ENCODE measurements at places on chromosomes 4 and X.

GRCh38 chr4:189071241-189071640 lies 869.4 kb upstream of the FRG1 start:
- no peak for DNase-seq

DNA sequence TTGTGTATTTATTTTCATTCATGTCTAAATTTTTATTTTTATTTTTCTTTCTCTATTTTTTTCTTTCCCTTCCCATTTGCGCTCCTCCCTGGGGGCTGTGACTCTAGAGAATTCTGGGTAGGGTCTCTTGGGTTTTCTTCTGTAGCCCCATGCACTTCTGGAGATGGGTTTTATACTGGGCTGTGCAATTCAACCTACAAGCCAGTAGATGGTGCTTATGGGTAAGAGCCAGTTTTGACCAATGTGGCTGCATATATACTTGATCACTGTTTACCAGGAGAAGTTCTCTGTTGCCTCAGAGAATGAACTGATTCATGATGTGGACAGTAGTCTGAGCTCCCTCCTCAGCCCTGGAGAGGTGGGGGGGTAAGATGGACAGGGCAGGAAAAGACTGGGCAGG lies 614.6 kb downstream of the PCDH19 start:
- DNase-seq: no peak

DNA sequence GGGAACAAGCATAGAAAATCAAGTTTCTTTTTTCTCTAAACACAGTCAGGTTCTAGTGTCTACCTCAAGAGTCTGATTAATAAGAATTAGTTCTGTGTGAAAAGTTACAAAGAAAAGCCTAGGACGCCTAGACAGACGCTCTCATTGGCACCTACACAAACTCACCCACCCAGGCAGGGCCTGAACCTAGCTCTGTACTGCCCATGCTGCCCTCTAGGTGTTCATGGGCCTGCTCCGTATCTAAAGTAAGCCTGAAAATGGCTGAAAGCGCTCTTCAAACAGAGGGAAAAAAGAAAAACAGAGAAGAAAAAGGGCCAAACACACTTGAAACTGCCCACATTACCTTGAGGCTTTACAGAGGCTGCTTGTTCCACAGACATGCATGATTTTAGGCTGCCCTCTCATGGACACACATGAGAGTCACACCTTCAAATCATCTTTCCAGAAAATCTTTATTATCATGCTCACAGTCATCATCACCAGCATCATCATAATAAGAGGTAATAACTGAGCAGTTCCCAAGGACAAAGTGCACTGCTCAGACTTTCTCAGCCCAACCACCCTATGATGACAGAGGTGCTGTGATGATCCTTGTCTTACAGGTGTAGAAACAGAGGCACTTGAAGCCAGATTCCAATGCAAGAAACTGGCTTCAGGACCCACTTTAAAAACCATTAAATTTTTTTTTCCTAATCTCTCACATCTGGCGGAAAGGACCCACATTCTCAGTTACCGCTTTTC lies 49.6 kb downstream of the MAP7D2 start:
- DNase-seq: peak; percentile 2

DNA sequence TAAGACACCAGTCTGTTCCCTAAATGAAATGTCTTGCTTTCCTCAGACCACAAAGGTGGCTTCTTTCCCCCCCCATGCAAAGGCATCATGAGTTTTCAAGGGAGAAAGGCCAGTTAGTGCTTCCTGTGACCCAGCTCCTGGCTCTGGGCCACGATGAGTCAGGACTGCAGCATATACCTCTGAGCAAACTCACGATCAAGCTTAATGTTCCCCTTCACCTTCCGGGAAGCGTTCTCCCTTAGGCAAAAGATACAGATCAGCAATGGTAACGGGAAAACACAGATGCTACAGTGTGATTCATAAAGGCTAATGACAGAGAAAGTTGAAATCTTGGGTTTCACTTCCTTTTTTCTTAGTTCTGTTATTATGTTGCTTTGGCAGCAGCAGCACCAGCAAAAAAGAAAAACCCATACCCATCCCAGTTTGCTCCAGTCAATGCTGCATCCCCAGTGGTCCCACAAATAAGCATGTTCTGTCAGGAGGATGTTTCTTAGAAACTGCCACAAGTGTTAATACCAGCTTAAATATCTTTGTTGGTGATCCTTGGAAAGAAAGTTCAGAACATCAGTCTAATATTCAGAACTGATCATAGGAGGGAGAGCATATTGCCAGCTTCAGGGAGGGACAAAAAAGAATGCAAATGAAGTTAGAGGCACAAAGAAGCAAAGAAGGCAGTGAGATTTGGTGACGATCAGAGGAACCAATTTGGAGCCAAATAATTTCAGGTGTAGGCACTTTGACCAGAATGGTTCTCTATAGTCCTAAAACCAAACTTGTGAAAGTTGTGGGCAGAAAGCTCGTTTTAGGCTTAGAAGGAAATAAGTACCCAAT lies 41.2 kb downstream of the LONRF3 start:
- DNase-seq: no peak

GRCh38 chr4:134636338-134637051 lies 434.9 kb upstream of the PABPC4L start:
- no peak for DNase-seq

- DNase-seq: no peak
Observed at GRCh38 chr4:24094726-24095125, 204.9 kb upstream of the PPARGC1A start.

DNA sequence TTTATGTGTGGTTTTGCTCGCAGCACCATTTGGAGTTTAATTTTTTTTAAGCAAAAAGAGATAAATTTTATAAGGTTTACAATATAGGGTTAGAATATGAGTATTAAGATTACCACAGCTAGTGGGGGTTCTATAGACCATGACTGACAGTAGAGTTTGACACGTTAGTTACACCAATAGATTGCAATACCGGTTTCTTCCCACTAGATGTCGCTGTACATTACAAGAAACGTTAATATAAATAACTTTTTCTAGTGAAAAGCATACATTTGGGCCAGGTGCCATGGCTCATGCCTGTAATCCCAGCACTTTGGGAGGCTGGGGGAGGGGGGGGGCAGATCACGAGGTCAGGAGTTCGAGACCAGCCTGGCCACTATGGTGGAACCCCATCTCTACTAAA lies 433.6 kb downstream of the MAGEB5 start:
- peak; percentile 18 for DNase-seq

DNA sequence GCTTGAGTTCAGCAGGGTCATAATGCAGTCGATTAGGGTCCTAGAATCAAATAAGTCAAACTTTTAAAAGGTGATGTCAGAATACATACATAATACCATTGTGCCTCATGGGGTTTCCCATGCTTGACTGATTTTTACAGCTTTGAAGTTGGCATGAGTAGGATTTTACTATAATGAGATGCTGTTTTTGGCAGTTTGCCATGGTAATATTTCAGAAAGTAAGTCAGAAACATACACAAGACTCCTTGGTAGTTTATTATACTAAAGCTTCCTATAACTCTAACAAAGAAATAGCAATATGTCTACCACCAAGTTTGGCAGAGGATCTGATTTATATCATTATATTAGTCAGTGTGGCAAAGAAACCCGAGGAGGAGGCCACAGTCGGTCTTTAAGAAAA lies 45.2 kb downstream of the PHKA2 start:
- DNase-seq: no peak

- DNase-seq: no peak
Observed at GRCh38 chr4:101414496-101414895, 67.2 kb upstream of the PPP3CA start.

DNA sequence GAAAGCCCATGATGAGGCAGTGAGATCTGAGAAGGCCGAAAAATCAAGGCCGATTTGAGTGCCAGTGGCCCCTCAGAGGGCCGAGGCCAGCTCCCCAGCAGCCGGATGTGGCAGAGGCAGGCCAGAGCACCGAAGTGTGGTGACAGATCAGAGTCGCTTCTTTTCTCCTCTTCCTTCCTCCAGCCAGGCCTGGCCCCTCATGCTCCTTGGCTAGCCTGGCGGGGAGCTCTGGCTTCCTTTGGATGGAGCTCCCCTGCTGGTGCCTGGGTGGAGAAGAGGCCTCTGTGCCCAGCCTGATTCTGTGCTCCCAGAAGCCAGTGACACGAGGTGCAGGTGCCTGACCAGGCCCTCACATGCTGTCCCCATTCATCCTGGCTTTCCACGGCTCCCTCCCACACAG lies 127.2 kb upstream of the PABPC4L start:
- no peak for DNase-seq

- DNase-seq: no peak
Observed at GRCh38 chrX:21831496-21831895, 7.9 kb upstream of the MBTPS2 start.

- no peak for DNase-seq
Observed at GRCh38 chr4:139647184-139647583, 18.4 kb upstream of the MGST2 start.

GRCh38 chrX:144946666-144947065 lies 300.6 kb upstream of the SPANXN1 start:
- no peak for DNase-seq
